ENCODE measurements at places on chromosomes 3 and 15.

DNA sequence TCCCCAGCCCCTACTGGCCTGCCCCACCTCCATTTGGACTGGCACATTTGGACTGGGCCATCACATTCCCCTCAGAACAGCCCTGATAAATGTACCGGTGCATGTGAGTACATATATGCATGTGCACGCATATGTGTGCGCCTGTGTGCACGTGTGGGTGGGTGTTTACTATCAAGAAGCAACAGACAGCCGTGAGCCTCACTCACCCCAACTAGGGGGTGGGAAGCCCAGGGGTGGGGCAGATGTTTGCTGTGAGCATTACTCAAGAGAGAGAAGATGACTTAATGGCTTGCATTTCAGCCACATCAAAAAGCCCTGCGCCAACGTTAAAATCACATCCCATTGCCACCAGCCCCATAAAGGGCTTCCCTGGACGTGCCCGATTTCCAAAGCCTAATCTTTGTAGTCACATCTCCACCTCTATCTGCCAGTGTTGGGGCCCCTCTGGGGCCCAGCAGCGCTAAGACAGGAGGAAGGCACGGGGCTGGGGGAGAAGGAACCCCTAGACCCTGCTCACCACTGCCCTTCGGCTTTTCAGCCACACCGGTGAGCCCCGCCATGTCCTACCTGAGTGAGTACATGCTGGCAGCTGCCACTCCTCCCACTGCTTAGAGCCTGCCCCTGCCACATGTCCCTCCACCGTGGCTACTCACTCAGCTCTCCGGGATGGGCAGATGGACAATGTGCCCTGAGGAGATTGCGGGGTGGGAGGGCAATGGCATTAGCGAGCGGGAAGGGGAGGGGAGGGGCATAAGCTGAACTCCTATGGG lies 10.9 kb downstream of the ITIH3 start:
- no peak for DNase-seq

DNA sequence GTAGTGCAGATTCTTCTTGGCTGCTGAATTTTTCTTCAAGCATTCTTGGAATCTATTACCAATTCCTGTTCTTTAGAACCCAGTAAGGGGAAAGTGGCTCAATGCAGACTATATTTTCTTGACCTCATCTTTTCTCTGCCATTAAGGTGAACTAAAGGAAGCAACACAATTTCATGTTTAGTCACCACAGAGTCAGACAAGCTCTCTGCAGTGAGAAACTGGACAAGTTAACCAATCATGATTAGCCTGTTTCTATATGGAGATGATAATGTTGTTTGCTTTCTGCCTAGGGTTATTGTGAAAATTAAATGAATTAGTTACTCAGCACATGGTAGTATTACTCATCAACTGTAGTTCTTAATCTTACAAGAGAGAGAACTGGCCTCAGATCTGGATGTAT lies 1075.1 kb downstream of the AGBL1 start:
- DNase-seq: no peak

DNA sequence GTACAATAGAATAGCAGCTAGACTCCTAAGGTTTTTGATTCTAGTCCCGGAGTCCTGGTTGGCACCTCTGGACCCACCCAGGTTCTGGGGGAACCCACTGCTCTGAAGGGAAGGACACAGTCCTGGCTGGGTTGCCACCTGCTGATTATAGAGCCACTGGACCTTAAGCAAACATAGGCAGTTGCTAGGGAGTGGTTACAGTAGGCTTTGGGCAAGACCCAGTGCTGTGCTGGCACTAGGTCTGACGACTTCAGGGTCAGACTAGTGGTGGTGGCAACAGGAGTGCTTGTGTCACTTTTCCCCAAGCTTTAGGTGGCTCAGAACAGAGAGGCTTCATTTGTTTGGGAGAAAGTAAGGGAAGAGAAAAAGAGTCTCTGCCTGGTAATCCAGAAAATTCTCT lies 109.8 kb upstream of the C3orf80 start:
- no peak for DNase-seq

DNA sequence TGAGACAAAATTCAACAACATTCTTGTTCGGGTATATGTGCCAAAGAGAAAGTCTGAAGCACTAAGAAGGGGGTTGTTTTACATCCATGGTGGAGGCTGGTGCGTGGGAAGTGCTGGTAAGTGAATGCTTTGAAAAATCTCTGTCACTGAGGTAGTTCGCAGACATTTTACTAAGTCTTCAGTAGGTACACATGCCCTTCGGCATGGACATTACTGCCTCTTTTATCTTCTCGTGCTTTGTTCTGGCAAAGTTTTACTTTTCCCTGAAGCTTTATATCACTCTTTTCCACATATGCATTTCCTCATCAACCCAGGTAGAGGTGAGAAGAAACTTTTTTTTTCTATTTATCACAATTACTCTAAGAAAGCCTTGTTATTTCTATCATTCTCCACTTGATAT lies 3.6 kb downstream of the AADAC start:
- no peak for DNase-seq

DNA sequence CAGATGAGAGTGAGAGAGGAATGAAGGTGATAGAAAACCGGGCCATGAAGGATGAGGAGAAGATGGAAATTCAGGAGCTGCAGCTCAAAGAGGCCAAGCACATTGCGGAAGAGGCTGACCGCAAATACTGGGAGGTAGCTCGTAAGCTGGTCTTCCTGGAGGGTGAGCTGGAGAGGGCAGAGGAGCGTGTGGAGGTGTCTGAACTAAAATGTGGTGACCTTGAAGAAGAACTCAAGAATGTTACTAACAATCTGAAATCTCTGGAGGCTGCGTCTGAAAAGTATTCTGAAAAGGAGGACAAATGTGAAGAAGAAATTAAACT lies 88.9 kb downstream of the EOMES start:
- DNase-seq: no peak

GRCh38 chr3:19149368-19149767 lies 1.1 kb downstream of the KCNH8 start:
- DNase-seq: no peak

- no peak for DNase-seq
These were observed 80.7 kb downstream of the CHST2 start for GRCh38 chr3:143200001-143200924.

GRCh38 chr15:65370885-65371284 lies 6.9 kb downstream of the IGDCC3 start:
- DNase-seq: no peak

DNA sequence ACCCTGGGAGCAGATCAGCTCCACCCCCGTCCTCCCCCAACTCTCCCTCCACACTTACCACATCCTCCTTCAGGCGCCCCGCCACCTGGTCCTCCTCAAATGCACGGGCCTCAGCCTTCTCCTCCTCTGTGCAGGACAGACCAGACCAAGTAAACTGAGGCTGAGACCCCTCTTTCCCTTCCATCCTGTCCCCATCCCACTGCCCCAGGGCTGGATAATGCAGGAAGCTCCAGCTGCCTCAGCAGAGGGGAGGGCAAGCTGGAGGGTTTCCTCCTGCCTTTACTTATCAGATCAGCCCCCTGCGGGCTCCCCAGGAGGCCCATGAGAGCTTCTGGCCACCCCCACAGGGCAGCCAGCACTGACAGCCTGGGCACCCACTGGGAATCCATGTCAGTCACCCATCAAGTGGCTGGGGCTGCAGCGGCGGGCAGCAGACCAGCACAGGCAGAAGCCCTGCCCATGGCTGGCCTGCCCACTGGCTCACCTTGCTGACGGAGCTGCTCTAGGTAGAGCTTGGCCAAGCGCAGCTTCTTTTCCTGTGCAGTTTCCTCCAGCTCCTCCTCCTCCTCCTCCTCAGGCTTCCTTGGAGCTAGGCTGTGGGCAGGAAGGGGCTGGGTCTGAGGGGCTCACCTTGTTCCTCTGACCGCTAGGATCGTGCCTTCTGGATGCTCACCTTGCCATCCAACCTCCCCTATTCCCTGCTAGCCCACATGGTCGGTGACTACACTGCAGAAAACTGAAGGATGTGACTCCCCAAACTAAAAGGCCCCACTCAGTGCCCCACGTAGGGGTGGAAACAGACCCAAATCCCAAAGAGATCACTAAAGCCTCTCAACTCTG lies 3.9 kb downstream of the RRP9 start:
- no peak for DNase-seq
